ENCODE measurements at places on chromosomes 1 and 21. TPM values are rescaled to one million over a fixed set of nuclear protein-coding genes. Genes with fewer than 3 reads are reported as not detected.

The FCMR gene
- 41.6 TPM for total RNA-seq

- peaks cover 55% of the 10 kb centered on the region for H3K4me1 ChIP-seq
- peaks cover 19% of the 10 kb centered on the region for H3K36me3 ChIP-seq
- DNase-seq, result no peak
- H3K27me3 ChIP-seq, result no peaks in the 10 kb centered on the region
These were observed 46.9 kb downstream of the RASSF5 start for GRCh38 chr1:206554211-206554610.

DNA sequence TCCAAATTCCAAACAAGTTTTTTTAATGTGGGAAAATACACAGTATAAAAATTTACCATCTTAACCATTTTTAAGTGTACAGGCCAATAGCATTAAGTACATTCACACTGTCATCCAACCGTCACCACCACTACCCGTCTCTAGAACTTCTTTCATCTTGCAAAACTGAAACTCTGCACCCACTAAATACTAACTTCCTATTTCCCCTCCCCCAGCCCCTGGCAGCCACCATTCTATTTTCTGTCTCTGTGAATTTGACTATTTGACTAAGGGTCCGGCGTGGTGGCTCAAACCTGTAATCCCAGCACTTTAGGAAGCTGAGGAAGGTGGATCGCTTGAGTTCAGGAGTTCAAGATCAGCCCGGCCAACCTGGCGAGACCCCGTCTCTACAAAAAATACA is 36.1 kb downstream of the CLSTN1 start:
- H3K27ac ChIP-seq, result peak overlapping the region; percentile 73
- DNase-seq, result peak; percentile 76
- H3K4me1 ChIP-seq, result peaks cover 30% of the 10 kb centered on the region
- peaks cover 6% of the 10 kb centered on the region for H3K36me3 ChIP-seq

The C8B gene
- total RNA-seq, result not detected

GRCh38 chr1:247487057-247487456 is 29.2 kb upstream of the OR2B11 start:
- peak; percentile 38 for DNase-seq
- no peak overlapping the region for H3K27ac ChIP-seq
- H3K4me3 ChIP-seq, result no peak overlapping the region
- H3K4me1 ChIP-seq, result no peaks in the 10 kb centered on the region

All from activated CD4-positive, alpha-beta T cell treated with anti-CD3 and anti-CD28 coated beads for 36 hours (primary cell).